Fibroblast of lung (primary cell): ENCODE measurements at places on chromosomes 3 and 15. TPM values are rescaled to one million over a fixed set of nuclear protein-coding genes. Genes with fewer than 3 reads are reported as not detected.

DNA sequence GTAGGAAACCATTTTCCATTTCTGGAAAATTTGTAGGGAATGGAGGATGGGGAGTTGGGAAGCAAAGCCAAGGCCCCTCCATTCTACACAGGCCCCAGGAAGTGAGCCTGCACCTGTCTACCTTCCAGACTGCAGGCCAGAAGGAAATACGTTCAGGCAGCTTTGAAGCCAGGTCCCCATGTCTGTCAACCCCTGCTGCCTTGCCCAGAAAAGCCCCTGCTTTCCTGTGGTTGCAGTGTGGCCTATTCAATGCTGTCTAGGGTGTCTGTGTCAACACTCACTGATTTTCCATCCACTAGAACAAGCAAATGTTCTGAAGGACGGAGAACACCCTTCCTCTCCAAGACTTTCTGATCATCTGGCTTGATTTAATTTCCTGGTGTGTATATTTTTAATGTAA, 281.9 kb downstream of the TLE3 start:
- no peak for DNase-seq

Gene FAM107A
- under 0.01 TPM in 2 replicates for total RNA-seq

DNA sequence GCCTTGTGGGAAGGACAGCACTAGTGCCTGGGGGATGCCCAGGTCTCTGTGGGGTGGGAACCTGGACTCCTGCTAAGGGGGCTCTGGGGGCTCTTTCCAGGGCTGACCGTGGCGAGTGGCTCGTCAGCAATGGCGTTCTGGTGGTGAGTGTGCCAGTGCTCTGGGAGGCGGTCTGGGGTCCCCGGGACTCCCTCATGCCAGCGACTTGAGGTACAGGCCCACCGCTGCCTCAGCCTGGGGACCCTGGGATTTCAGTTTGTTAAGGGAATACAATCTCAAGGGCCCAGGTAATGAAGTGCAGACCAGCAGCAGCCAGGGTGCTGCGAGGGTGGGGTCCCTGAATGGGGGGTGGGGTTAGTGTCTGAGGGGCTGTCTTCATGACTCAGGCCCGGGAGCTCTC, 2.5 kb downstream of the PLA2G4B start:
- no peak for DNase-seq

Gene MYL3
- total RNA-seq, result 0.50 and 0.51 TPM in 2 replicates
